Heart left ventricle (tissue), 16 donors: ENCODE measurements at places on chromosomes 16 and 17.
A peak's percentile ranks its signal among the peaks of the same experiment; 100 is the strongest.

GRCh38 chr17:79549141-79549915 is 61.5 kb downstream of the RBFOX3 start:
- DNase-seq: no peak

GRCh38 chr16:49259330-49259729 is 22.3 kb downstream of the CBLN1 start:
- no peak for DNase-seq

- no peak for DNase-seq
Measured at GRCh38 chr17:42647778-42648177, 11.3 kb upstream of the TUBG2 start.

DNA sequence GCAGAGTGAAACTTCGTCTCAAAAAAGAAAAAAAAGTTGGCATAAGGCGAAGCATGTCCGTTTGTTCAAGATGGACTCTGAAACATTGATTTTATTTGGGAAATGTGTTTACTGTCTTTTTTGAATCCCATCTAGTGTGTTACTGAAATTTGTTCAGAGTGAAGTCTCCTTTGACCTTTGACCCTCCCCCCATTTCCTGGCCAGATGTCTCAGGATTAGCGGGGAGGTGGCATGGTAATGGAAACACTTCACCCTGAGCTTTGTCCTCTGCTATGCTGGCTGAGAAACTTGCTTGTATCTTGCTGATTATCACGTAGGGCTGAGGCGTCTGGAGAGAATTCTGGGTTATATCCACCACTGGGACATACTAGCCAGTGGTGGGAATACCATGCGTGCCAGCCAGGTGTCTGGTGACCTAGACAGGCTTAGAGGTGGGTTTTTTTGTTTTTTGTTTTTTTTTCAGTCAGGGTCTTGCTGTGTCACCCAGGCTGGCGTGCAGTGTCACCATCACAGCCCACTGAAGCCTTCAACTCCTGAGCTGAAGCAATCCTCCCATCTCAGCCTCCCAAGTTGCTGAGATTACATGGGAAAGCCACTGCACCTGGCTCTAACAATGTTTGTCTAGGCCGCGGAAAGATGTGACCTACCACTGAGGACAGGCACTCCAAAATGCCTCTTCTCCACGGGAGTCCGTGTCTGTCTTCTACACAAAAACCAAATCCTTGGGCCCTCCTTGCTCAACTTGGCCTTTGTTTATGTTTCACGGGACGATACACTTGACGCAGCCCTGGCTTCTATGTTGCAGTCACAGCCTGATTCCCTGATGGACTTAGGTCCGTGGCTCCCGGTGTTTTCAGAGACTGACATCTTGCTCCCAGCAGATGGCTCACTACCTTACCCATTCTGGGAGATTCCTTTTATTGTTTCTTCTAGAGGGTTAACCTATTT is 6.6 kb upstream of the GALK1 start:
- DNase-seq: no peak

DNA sequence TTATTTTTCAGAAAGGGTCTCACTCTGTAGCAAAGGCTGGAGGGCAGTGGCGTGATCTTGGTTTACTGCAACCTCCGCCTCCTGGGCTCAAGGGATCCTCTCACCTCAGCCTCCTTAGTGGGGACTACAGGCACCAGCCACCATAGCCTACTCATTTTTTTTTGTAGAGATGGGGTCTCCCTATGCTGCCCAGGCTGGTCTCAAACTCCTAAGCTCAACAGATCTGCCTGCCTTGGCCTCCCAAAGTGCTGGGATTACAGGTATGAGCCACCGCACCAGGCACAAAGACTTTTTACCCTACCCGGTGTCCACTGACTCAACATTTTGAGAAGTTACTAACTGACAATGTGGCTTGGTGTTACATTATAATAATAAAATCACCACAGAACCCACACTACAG is 7.2 kb downstream of the GRB2 start:
- no peak for DNase-seq

DNA sequence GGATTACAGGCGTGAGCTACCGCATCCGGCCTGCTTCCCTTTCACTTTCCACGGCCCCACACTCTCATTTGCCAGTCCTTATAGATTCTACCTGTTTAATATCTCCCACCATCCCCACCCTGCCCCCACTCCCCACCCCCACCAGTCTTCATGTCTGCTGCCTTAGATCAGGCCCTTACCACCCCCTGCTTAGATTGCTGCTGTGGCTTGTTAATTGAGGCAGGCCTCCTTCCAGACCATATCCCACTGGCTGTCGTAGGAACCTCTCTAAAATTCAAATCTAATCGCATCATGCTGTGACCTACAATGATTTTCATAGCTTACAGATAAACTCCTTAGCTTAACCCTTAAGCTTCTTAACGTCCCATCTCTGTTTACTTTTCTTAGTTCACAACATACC is 4.9 kb downstream of the IQCK start:
- DNase-seq: no peak

DNA sequence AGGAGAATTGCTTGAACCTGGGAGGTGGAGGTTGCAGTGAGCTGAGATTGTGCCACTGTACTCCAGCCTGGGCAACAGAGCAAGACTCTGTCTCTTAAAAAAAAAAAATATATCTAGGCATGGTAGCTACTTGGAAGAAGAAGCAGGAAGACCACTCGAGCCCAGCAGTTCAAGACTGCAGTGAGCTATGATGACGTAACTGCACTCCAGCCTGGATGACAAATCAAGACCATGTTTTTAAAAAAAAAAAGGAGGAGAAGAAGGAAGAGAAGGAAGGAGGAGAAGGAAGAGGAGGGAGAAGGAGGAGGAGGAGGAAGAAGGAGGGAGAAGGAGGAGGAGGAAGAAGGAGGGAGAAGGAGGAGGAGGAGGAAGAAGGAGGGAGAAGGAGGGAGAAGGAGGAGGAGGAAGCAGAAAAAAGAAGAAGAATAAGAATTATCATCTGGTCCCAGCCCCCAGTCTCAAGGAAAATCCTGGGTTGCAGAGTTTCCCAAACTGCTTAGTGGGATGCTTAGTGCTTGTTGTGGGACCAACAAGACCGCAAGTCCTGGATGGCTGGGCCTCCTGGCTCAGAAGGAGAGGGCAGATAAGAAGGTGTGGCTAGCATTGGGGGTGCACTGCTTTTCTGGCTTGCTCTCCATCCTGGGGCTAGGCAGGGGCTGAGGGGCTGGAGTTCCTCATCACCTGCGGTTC is 3.7 kb upstream of the DRC7 start:
- DNase-seq: no peak

GRCh38 chr17:38353086-38353604 is 1.5 kb downstream of the SOCS7 start:
- DNase-seq: no peak

- DNase-seq: no peak
Measured at GRCh38 chr17:43817826-43818225, 15.1 kb downstream of the MPP3 start.

- peak; percentile 80 for DNase-seq
Measured at GRCh38 chr17:1779571-1780131, 17.8 kb downstream of the SERPINF1 start.

GRCh38 chr16:5432166-5432565 is 334.6 kb upstream of the EEF2KMT start:
- no peak for DNase-seq

DNA sequence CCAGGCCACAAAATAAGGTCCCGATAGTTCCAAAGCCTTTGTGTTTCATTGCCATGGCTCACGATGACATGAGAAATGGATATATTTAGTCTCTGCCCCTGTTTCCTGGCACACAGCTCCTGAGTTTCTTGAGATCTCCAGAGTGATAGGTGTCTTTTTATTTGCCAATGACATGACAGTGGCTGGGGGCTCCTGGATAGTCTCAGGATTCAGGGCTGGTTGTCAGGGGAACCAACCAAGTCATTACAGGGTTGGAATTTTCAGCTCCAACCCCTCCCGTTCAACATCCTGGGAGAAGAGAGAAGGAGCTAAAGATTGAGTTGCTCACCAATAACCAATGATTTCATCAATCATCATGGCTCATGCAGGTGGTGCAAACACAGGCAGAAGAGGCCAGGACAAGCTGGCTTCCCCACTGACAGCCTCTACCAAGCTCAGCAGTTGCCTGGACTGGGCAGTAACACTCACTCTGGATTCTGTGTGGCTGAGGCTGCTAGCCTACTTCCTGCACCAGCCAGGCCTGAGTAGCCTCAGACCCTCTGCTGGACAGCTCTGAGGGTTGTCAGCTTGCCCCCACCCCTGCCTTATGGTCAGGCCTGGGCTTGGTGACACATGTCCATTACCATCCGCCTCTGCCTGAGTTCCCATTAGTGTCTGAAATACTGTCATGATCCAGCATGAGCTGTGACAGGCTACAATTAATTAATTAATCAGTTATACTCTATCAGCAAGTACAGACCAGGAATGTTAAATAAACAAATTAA is 534.4 kb upstream of the CDH5 start:
- no peak for DNase-seq

GRCh38 chr17:41492351-41492750 is 2.6 kb upstream of the KRT36 start:
- no peak for DNase-seq

GRCh38 chr17:28240688-28241340 is 78.2 kb upstream of the TMEM97 start:
- DNase-seq: no peak

DNA sequence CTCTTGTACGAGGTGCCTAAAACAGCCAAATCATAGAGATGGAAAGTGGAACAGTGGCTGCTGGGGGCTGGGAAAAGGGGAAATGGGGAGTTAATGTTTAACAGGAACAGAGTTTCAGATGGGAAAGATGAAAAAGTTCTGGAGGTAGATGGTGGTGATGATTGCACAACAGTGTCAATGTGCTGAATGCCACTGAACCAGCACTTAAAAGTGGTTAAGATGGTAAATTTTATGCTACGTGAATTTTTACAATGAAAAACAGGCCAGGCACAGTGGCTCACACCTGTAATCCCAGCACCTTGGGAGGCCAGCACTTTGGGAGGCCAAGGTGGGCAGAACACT is 130.4 kb downstream of the C16orf78 start:
- no peak for DNase-seq

GRCh38 chr16:66936889-66937554 is 1.7 kb downstream of the CES2 start:
- DNase-seq: no peak

DNA sequence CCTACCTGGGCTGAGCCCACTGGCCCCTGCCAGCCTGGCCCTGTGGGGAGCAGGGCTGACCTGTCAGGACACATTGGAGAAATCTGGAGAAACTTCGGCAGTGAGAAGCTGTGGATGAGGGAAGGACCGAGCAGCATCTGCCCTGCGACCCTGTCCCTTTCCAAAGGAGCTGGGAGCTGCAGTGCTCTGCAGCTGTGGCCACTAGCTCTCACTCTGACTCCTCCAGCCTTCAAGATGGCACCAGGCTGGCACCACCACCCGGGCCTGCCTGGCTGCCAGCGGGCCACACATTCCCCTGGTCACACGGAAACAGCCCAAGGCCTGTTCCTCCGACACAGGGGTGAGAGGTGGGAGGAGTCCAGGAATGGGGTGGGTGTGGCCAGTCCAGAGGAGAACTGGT is 30.1 kb downstream of the CD300LG start:
- DNase-seq: no peak

DNA sequence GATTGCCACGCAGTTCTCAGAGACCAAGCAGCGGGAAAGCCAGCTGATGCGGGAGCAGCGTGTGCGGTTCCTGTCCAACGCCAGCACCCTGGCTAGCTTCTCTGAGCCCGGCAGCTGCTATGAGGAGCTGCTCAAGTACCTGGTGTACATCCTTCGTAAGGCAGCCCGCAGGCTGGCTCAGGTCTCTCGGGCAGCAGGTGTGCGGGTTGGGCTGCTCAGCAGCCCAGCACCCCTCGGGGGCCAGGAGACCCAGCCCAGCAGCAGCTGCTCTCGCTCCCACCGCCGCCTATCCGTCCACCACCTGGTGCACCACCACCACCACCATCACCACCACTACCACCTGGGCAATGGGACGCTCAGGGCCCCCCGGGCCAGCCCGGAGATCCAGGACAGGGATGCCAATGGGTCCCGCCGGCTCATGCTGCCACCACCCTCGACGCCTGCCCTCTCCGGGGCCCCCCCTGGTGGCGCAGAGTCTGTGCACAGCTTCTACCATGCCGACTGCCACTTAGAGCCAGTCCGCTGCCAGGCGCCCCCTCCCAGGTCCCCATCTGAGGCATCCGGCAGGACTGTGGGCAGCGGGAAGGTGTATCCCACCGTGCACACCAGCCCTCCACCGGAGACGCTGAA is 15.2 kb downstream of the CACNA1G start:
- no peak for DNase-seq

GRCh38 chr17:5899496-5900195 is 170.5 kb upstream of the WSCD1 start:
- no peak for DNase-seq

DNA sequence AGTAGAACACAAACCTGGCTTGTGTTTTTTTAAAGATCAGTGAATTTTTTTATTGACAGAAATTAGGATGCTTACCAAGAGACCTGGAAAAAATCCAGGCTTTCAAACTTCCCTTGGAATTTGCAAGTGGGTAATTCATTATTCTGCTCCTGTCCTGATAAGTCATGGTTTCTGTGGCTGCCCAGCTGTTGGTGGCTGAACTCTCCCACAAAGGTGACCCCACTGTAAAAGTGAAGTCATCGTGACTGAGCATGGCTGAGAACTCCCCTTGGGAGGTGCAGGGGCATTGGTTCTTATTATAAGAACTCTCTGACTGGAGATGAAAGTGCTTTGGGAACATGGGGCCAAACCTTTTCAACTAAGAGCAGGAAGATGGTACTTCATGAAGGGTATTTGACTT is 46.6 kb upstream of the TANC2 start:
- DNase-seq: no peak

- peak; percentile 68 for DNase-seq
Measured at GRCh38 chr16:48605518-48606110, 4.4 kb downstream of the N4BP1 start.

DNA sequence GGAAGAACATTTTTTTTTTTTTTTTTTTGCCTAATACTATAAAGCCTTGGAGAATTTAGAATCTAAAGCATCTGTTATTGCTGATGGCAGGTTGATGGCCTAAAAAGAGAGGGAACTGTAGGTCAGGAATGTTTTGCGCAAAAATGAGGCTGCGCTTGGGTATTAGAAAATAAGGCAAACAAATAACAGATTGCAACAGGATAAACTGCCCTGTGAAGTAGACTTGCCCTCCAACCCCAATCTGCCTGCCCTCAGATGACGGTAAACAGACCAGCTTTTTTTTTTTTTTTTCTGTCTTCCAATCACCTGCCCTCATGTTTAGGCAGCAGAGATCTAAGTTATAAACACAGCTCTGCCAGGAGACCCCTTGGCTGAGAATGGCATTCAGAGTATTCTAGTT is 3.8 kb upstream of the DHX8 start:
- no peak for DNase-seq

GRCh38 chr17:80476877-80477646 is 655 bp upstream of the NPTX1 start:
- no peak for DNase-seq
